ENCODE measurements at places on chromosomes 2 and 18.
A peak's percentile ranks its signal among the peaks of the same experiment; 100 is the strongest.

- no peak for DNase-seq
These were observed 121.2 kb downstream of the ZNF521 start for GRCh38 chr18:25230658-25231326.

DNA sequence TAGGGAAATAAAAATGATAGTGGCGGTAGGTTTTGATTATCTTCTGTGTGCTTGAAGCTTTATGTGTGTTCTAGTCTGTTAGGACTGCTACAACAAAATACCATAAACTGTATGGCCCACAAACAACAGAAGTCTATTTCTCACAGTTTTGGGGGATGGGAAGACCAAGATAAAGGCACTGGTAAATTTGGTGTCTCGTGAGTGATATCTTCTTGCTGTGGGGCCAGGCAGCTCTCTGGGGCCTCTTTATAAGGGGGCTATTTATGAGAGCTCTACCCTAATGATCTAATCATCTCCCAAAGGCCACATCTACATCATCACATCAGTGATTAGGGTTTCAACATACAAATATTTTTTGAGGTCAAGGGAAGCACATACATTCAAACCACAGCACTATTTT lies 86.8 kb upstream of the SPHKAP start:
- DNase-seq: no peak

DNA sequence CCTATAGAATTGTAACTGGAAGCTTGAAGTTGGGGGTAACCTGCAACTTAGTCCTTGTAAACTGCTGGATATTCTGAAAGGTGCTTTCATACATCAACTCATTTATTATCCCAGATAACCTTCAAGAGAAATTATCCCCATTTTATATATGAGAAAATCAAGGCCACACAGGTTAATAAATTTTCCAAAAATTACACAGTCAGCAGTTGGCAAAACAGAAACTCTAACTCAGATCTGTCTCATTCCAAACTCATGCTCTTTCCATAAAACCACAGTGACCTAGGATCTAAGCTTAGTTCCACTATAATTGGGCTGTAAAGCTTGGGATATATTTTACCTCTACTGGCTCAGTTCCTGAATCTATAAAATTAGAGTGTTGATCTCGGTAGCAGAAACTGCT lies 167.6 kb upstream of the DDX18 start:
- no peak for DNase-seq

DNA sequence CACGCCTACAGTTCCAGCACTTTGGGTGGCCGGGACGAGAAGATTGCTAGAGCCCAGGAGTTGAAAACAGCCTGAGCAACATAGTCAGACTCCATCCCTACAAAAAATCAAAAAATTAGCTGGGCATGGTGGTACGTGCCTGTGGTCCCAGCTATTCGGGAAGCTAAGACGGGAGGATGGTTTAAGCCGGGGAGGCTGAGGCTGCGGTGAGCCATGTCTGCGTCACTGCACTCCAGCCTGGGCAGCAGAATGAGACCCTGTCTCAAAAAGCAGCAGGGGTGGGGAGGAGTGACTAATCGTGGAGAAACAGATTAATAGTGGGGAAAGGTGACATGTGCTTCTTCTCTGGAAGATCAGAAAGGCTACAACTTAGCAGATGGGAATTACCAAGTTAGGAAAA lies 58.1 kb upstream of the GPC1 start:
- DNase-seq: no peak

DNA sequence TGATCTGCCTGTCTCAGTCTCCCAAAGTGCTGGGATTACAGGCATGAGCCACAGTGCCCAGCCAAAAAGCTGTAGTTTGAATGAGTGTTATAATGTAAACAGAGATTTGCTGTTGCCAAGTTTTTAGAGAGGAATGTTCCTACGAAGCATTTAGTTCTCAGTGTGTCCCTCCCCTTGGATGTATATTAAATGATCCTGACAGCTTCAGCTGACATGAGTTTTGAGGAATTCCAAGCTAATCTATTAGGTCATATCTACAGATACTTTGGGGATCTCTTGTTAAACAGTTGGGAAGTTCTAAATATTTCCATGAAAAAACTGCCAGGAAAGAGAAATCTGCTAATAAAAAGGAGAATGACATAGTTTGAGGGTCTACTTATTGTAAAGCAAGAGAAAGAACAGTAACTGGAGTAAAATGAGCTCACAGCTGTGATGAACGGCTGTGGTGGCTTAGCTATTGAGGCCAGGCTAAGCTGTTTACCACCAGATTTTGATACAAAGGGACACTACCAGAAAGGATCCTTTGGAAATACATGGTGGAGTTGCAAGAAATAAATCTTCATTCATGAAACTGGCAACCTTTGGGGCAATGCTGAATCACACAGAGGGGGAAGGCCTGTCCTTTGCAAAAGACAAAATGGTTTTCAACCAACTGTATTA lies 2.6 kb upstream of the STON1 start:
- no peak for DNase-seq

- no peak for DNase-seq
These were observed 13.4 kb downstream of the STAM2 start for GRCh38 chr2:152162141-152162540.

DNA sequence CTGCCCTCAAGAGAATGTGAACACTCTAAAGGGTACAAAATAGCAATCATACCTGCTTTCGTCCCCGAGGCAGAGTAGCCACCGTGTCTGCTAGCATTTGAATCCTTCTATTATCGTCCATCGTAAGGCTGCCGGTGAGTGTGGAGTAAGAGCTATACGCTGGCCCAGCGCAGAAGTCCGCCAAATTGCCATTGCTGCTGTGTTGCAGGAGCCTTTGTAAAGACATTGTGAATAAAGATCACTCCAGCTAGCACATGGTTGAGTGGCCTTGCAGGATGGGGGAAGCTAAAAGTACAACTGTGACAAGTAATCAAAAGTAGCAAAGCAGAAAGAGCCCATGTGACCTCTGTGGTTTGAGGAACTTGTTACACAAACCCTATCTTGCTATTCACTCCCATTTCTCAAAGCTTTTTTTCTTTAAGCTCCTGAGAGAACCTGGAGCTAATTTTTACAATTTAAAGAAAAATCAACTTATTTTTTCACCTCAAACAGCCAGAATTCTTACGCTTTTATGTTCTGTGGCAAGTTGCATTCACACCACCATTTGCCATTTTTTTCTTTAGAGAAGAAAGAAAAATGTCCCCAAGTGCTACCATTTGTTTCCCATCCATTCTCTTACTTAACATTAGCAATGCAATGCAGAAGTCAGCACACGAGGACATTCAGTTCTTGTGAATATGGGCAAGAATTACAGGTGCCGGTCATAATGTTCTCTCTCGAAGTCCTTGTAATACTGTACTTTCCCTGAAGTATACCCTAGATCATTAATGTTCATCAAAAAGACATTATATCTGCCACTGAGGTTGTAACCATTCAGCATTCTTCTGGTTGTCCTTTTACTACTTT lies at the start of gene CYTIP:
Gene CYTIP (minus strand): TSS at position 295 of the 846 bp plus-strand sequence. CDS start 69 bp downstream, at position 226.
- DNase-seq: peak; percentile 43

GRCh38 chr2:159075727-159076126 lies 107.3 kb downstream of the TANC1 start:
- no peak for DNase-seq

GRCh38 chr2:226396541-226396940 lies 403.1 kb downstream of the IRS1 start:
- DNase-seq: no peak

DNA sequence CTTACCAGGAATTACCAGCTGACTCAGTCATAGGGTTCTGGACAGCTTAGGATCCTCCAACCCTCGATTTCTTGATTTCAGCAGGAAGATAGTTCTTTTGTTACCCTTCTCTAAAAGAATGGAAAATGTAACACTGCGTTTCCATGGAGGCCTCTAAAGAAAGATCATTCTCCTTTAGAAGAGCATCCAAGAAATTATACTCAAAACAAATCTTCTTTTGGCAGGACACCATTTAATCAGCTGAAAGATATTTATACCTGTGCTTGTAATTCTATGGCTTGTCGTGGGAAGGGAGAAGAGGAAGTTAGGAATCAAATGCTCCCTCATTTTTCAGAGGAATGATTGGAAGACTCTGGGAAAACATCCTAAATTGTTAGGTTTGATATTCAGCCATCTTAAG lies 130.5 kb downstream of the RAB3GAP1 start:
- DNase-seq: no peak

GRCh38 chr18:31227497-31228229 lies 65.0 kb upstream of the DSC1 start:
- DNase-seq: no peak

- no peak for DNase-seq
These were observed 83.1 kb downstream of the CCDC85A start for GRCh38 chr2:56266761-56267414.

GRCh38 chr2:128710242-128710641 lies 391.6 kb upstream of the HS6ST1 start:
- DNase-seq: no peak

DNA sequence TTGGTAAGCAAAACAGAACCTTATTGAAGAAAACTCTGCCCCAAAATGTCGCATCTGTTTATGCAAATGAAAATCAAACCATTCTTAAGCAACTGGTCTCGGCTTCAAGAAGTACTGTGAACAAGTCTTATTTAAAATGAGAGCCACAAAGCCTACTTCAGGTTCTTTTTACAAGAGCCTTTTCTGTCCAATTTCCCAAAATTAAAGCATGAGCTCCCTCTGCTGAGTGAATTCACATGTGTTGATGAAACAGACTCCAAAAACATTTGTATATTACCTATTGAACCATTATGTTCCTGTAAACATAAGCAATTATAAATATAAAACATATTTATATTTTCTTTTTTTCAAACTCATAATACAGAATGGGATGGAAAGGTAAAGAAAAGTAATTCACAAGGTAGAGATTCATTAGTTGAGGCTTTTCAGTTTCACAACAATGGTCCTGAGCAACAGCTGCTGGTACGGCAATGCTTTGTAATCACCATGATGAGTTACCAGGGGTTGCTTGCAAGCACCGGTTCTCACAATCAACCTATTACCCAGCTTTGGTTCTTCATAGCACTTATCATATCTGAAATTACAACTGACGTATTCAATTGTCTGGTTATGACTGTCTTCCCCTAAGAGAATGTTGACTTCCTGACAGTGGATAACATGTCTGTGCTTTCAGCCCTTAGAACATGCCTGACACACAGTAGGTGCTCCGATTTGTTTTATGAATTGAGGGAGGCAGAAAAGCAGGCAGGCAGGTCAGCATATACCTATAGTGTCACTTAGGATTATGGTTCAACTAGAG lies 108.4 kb upstream of the BZW1 start:
- DNase-seq: no peak

DNA sequence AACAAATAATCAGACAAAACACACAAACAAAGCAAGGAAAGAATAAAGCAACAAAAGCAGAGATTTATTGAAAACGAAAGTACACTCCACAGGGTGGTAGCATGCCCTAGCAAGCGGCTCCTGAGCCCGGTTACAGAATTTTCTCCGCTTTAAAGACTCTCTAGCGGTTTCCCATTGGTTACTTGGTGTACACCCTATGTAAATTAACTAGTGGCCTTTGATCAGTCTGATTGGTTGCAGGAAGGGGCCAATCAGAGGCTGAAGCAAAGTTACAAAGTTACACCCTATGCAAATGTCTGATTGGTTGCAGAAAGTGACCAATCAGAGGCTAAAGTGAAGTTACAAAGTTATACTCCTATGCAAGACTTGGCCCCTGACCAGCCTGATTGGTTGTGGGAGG lies 242.9 kb downstream of the LDLRAD4 start:
- DNase-seq: no peak

DNA sequence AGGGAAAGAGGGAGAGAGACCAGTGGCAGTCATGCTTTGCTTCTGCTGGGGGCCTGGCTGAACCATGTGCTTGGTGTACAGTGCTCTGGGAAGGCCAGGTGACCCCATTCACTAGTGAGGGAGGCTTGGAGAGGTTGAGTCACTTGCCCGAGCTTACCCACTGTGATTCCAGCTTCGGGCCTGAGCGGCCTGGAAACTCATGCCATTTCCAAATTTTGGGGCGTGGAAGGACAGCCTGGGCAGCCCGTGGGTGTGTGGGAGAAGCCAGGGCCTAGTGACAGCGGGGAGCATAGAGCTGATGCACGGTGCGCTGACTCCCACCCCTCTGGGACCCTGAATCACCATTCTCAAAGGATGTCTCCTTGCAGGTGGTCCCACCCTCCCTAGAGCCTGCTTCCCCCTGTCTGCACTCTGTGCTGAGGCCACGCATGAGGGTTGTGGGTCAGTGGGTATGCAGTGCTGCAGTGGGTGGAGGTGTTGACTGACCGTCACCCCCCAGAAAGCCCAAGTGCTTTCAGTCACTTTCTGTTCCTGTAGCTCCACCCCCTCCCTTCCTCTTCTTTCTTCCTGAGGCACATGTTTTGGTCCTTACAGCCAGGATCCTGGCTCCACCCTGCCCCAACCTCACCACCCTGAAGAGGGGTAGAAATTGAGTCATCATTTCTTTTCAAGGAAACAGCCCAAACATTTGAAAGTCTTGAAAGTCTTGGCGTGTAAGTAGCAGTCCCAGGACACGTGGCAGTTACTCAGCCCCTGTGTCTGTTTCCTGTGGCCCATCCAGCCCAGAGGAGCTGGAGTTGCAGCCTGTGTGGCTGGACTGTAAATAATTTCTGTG lies 69.3 kb upstream of the MCFD2 start:
- DNase-seq: peak; percentile 47

DNA sequence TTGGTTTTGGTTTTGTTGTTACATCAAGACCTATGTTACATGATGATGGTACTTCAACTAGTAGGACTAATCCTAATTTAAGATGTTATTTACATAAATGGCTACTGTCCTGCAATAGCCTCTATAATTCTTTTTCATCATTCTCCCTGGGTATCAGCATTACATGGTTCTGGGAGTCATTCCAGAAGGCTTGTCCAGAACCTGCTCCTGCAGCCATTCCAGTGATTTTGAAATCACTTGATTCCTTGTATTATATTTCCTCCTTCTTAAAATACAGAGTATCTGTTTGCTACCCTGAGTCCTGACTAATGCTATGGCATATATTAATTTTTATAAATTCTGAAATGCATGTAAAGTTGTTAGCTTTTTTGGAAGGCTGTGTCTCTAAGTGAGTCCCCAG lies 400.5 kb upstream of the MEIS1 start:
- DNase-seq: no peak

GRCh38 chr18:45243340-45244110 lies 371.8 kb upstream of the SLC14A2 start:
- DNase-seq: no peak

DNA sequence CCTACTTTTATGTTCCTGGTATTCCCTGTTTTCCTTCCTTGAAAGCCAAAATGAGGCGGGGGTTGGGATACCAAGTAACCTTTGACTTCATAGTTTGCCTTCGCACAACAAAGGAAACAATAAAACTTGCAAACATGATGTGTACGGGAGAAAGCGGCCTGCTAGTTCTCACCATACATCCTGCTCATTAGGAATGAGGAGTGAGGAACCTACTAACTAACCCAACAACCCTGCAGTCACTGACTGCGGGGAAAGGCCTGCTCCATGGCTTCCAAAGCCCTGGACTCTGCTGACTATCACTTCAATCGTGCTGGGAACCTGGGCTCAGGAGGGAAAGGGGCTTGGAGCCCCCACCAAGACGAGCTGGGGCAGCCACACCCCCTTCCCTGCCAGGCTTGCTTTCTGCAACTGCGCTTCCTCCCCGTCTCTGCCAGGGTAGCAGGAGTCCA lies 24.2 kb downstream of the RPL31 start:
- DNase-seq: no peak

- no peak for DNase-seq
These were observed 24.3 kb upstream of the CDH20 start for GRCh38 chr18:61308795-61309393.

- no peak for DNase-seq
These were observed 79.7 kb upstream of the CYTIP start for GRCh38 chr2:157523270-157524247.

GRCh38 chr2:150977296-150977695 lies 284.4 kb downstream of the RBM43 start:
- DNase-seq: no peak

All from stimulated activated CD4-positive, alpha-beta T cell treated with anti-CD3 and anti-CD28 coated beads, Interleukin-12 subunit alpha, Interleukin-12 subunit beta, amount 100 ng/mL, for 4 hours (primary cell).